CD4-positive, alpha-beta memory T cell (primary cell): ENCODE measurements at places on chromosomes 11 and 22. TPM values are rescaled to one million over a fixed set of nuclear protein-coding genes. Genes with fewer than 3 reads are reported as not detected.

GRCh38 chr11:74466916-74467885, at the start of gene KCNE3:
Gene KCNE3, minus strand, starts transcription at chr11:74467549. Its CDS starts 9,986 bp downstream, at chr11:74457563.
- no peak within 1 kb of the TSS for H3K4me3 ChIP-seq
- DNase-seq = no peak
- no peaks in the 10 kb centered on the region for H3K4me1 ChIP-seq
- no peak within 1 kb of the TSS for H3K27ac ChIP-seq
- H3K36me3 ChIP-seq = no peaks in the 10 kb centered on the region
- H3K27me3 ChIP-seq = no peaks in the 10 kb centered on the region

Gene PKP3
- not detected for total RNA-seq

Gene ATG16L2
- 194 TPM for total RNA-seq

Gene APOBEC3A
- not detected for total RNA-seq

DNA sequence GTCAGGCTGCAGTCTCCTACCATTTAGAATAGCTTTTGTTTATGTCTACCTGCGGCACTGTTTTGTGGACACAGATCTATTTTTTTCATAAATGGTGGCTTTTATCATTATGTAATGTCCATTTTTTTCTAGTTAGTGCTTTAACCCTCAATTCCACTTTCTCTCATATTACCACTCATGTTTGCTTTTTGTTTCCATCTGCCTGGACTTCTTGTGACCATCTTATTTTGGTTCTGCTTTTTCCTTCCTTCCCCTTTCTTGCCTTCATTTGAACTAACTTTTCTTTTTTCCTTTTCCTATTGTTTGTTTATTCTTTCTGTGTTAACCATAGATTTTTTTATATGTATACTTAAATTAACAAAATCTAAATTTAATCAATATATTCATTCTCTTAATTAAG, 98.5 kb upstream of the SLC22A12 start:
- peaks cover 9% of the 10 kb centered on the region for H3K4me1 ChIP-seq
- no peak overlapping the region for H3K27ac ChIP-seq
- H3K4me3 ChIP-seq = no peak overlapping the region
- no peaks in the 10 kb centered on the region for H3K36me3 ChIP-seq

Gene MFNG
- total RNA-seq = 213 TPM

Gene STX5
- 67.9 TPM for total RNA-seq

Gene MCM5
- 48.5 TPM for total RNA-seq

Gene SOX6
- not detected for total RNA-seq

Gene LRRC10B
- total RNA-seq = not detected

Gene CCND1
- 1.6 TPM for total RNA-seq

Gene CYTH4
- 177 TPM for total RNA-seq

Gene C22orf15
- 1.9 TPM for total RNA-seq

Gene TRIM48
- total RNA-seq = not detected

GRCh38 chr22:33984656-33985285, 64.5 kb upstream of the LARGE1 start:
- no peak overlapping the region for H3K27ac ChIP-seq
- H3K27me3 ChIP-seq = no peaks in the 10 kb centered on the region
- DNase-seq = no peak
- no peaks in the 10 kb centered on the region for H3K36me3 ChIP-seq

DNA sequence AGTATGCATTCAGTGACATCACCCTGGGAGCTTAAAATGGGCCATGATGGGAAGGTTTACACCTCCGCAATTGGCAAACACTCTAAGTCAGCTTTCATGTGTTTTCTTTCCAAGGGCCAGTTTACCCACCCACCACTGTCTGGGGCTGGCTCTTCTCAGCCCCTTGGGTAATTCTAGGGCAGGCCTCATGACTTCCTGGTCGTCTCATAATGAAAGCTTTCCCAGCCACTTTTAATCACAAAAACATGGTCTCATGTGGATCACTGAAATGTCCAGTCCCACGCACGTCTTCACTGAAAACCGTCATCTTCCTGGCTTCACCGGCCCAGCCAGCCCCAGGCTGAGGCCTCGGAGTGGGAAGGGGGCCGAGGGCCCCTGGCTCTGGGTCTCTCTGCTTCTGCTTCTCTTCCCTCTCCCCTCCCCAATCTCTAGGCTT, 58.5 kb upstream of the ANO1 start:
- H3K36me3 ChIP-seq = no peaks in the 10 kb centered on the region
- H3K4me1 ChIP-seq = no peaks in the 10 kb centered on the region
- H3K27me3 ChIP-seq = no peaks in the 10 kb centered on the region
- no peak for DNase-seq
- H3K27ac ChIP-seq = no peak overlapping the region

DNA sequence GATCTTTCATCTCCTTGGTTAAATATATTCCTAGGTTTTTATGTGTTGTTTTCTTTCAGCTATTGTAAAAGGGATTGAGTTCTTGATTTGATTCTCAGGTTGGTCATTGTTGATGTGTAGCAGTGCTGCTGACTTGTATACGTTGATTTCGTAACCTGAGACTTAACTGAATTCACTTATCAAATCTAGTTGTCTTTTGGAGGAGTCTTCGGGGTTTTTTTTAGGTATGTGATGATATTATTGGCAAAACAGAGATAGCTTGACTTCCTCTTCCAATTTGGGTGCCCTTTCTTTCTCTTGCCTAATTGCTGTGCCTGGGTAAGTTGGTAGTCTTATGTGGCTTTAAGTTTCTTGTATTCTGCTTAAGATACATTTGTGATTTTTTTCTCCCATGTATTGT, 52.8 kb downstream of the CBL start:
- no peak for DNase-seq
- H3K27me3 ChIP-seq = no peaks in the 10 kb centered on the region
- peaks cover 65% of the 10 kb centered on the region for H3K4me1 ChIP-seq
- H3K27ac ChIP-seq = no peak overlapping the region
- H3K4me3 ChIP-seq = no peak overlapping the region

GRCh38 chr11:27205779-27206570, 157.0 kb downstream of the CCDC34 start:
- no peaks in the 10 kb centered on the region for H3K36me3 ChIP-seq
- H3K4me1 ChIP-seq = no peaks in the 10 kb centered on the region
- DNase-seq = no peak
- no peaks in the 10 kb centered on the region for H3K27me3 ChIP-seq
- no peak overlapping the region for H3K4me3 ChIP-seq

GRCh38 chr11:45881708-45882368, 3.6 kb upstream of the MAPK8IP1 start:
- H3K27ac ChIP-seq = no peak overlapping the region
- no peaks in the 10 kb centered on the region for H3K27me3 ChIP-seq
- peaks cover 32% of the 10 kb centered on the region for H3K36me3 ChIP-seq
- H3K4me3 ChIP-seq = no peak overlapping the region

DNA sequence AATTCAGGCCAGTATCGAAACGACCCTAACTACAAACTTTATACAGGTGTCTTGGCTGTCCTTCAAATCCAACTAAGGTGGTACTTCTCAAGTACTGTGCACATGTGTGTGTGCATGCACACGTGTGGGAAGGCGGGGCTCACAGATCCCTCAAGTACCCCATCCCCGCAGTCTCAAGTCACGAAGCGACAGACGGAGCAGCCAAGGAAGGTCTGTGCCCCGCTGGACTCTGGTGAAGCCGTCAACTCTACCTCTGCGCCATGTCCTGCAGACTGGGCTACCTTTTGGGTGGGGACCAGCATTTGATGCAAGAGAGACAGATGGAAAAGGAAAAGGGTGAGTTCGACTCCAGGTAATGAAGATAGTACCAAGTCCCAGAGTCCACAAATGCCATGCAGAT, 169.0 kb downstream of the CRYBB2 start:
- no peak overlapping the region for H3K27ac ChIP-seq
- no peak for DNase-seq
- peaks cover 44% of the 10 kb centered on the region for H3K4me1 ChIP-seq
- no peak overlapping the region for H3K4me3 ChIP-seq
- no peaks in the 10 kb centered on the region for H3K27me3 ChIP-seq
- no peaks in the 10 kb centered on the region for H3K36me3 ChIP-seq

- peaks cover 29% of the 10 kb centered on the region for H3K36me3 ChIP-seq
- peaks cover 33% of the 10 kb centered on the region for H3K4me1 ChIP-seq
- H3K27ac ChIP-seq = no peak overlapping the region
- no peaks in the 10 kb centered on the region for H3K27me3 ChIP-seq
Measured at GRCh38 chr22:24564376-24565058, 8.7 kb downstream of the SNRPD3 start.

Gene TMPRSS4
- not detected for total RNA-seq

Gene OR9I1
- not detected for total RNA-seq

GRCh38 chr11:46293641-46294103, 16.2 kb downstream of the CREB3L1 start:
- H3K27ac ChIP-seq = no peak overlapping the region
- H3K27me3 ChIP-seq = peaks cover 7% of the 10 kb centered on the region
- no peaks in the 10 kb centered on the region for H3K36me3 ChIP-seq
- no peak for DNase-seq
- no peak overlapping the region for H3K4me3 ChIP-seq

DNA sequence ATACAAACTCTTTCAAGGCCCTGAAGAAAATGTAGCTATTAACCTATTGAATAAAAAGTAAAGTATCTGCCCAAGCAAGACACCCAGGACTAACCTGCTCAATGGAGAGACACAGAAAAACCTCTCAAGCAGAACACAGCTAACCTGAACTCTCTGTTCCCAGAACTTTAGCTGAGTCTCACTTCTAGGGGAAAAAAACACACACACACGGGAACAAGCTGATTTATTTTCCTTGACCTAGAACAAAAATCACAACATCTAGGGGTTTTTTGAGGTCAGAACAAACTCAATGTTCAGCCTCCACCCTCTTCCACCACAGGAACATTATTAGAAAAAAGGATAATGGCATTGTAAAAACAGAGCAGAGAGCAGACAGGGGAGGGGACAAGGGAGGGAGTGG, 121.6 kb downstream of the BBOX1 start:
- DNase-seq = no peak
- H3K4me3 ChIP-seq = no peak overlapping the region
- H3K4me1 ChIP-seq = no peaks in the 10 kb centered on the region
- H3K27ac ChIP-seq = no peak overlapping the region
- H3K36me3 ChIP-seq = no peaks in the 10 kb centered on the region
- no peaks in the 10 kb centered on the region for H3K27me3 ChIP-seq

- peaks cover 45% of the 10 kb centered on the region for H3K4me1 ChIP-seq
- no peaks in the 10 kb centered on the region for H3K27me3 ChIP-seq
- no peak overlapping the region for H3K27ac ChIP-seq
Measured at GRCh38 chr22:40234658-40235057, 56.9 kb downstream of the TNRC6B start.

DNA sequence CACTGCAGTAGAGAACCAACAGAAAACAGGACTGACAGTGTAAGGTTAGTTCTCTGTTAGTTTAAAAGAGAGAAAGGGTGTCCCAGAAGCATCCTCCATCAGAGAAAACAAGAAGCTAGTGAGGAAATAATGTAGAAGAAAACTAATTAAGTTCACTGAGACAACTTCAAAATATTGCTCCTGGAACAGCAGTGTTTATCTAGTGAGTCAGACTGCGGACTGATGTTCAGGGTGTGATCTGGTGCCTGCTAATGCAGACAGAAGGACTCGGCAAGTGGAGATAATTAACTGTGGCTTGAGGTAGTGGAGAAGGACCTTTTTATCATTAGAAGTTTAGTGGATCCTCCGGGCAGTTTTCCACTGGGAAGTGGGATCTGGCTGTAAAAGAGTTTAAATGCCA, 55.4 kb downstream of the CDON start:
- H3K27ac ChIP-seq = no peak overlapping the region
- no peaks in the 10 kb centered on the region for H3K4me1 ChIP-seq
- H3K36me3 ChIP-seq = no peaks in the 10 kb centered on the region
- no peaks in the 10 kb centered on the region for H3K27me3 ChIP-seq
- DNase-seq = no peak

- no peak overlapping the region for H3K27ac ChIP-seq
- H3K4me1 ChIP-seq = peaks cover 19% of the 10 kb centered on the region
- no peaks in the 10 kb centered on the region for H3K27me3 ChIP-seq
- no peak for DNase-seq
- no peaks in the 10 kb centered on the region for H3K36me3 ChIP-seq
- H3K4me3 ChIP-seq = no peak overlapping the region
Measured at GRCh38 chr11:76592961-76593360, 77.6 kb downstream of the LRRC32 start.

Gene CARD16
- 59.0 TPM for total RNA-seq
